ENCODE measurements at places on chromosomes 2 and 18.

DNA sequence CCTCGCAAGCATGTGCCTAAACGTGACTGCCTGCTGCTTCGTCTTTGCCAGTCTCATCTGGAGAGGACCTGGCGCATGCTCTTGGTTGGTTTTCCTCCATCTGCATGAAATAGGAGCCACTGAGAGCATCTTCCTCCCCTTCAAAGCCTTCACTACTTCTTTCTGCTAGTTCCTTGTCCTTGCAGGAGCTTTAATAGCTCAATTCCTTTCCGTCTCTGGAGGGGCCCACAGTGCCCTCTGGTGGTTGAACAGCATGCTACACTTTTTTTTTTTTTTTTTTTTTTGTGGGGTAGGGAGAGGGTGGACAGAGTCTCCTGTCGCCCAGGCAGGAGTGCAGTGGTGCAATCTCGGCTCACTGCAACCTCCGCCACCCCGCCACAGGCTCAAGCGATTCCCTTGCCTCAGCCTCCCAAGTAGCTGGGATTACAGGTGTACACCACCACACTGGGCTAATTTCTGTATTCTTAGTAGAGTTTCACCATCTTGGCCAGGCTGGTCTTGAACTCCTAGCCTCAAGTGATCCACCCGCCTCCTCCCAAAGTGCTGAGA is 59.6 kb downstream of the SP110 start:
- peak; percentile 72 for DNase-seq

GRCh38 chr2:227862227-227862740 is 9.1 kb upstream of the DAW1 start:
- peak; percentile 71 for DNase-seq

DNA sequence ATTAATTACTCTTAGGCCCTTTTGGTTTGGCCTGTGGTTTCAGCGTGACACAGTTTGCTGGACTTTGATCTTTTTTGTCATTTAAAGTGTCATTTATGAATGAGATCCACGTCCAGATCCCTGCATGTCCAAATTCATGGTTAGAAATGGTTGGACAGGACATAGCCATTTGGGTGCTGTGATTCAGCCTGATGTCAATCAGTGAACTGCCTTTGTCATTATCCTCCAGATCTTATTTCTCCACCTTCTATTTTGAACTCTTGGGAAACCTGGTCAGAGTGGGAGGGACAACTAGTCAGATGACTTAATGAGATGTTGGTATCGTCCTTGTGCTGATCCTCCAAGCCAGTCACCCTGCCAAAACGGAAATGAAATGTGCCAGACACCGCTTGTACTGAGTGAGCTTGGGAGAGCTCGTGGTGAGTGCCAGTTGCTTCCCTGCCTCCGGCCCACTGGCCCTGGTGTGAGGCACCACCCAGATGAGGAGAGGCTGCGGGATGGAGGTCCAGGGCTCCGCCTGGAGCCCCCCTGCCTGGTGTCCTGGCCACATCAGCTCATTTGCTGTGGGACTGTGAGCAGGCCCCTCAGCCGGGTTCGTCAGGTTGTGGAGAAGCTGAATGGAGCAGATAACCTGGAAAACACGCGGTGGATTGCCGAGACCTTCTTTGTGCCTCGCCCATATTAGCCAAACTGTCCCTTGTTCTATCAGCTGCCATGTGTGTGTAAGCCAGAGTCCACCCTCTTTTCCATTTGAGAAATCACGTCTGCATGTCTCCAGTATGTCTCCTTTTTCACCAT is 70.1 kb downstream of the DGKD start:
- DNase-seq: peak; percentile 38

- DNase-seq: no peak
Measured at GRCh38 chr18:54209471-54210180, 14.8 kb downstream of the MBD2 start.

GRCh38 chr2:238431456-238431855 is 4.7 kb downstream of the ASB1 start:
- no peak for DNase-seq

DNA sequence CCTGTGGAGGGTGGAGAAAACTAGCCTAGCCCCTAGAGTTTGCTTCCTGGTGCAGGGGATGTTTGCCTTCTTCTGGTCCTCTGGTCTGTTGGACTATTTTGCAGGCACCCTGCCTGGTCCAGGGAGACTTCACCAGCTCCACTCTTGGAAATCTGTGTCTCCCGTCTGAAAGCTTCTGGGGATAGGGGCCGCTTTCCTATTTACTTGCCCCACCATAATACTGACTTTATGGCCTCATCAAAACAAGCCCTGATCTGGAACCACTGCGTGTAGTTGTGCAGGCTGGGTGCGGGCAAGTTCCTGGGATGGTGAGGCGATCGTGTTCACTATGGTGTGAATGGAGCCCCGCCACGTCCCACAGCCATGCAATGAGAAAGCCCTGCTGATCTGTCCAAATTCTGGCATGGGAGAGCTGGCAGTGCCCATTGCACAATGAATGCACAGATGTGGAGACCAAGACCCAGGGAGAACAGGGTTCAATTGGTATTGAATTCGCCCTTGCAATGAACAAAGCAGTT is 74.3 kb downstream of the DDX1 start:
- DNase-seq: no peak

DNA sequence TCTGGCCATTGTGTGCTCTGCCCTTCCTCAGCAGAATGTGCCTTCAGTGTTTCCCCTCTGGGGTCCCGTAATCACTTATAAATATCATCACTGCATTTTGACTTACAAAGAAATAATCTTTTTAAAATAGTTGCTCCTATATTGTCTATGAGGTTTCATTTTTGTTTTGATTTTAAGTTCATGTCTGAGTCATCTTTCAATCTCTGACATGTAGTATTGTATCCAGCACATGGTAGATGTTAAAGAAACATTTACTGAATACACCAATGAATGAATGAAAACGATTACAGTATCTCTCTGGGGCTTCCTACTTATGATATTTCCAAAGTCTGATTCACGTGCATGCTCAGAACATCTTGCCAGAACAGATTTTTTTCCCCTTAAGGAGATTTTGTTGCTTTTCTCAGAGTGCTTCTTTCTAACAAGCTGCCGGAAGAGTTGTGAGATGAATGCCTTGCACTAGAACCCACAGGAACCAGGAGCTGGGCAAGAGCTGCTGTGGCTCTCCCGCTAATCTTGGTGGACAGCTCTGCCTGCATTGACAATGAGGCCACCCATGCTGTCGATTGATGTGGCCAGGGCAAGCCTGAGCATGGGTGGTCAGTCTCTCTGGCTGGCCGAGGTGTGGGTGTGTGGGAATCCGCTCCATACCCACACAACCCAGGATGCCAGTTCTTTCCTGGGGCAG is 199.4 kb downstream of the CYRIA start:
- DNase-seq: no peak

GRCh38 chr18:46031741-46032140 is 40.3 kb downstream of the PSTPIP2 start:
- no peak for DNase-seq

- no peak for DNase-seq
Measured at GRCh38 chr18:36692371-36692770, 136.4 kb downstream of the TPGS2 start.

DNA sequence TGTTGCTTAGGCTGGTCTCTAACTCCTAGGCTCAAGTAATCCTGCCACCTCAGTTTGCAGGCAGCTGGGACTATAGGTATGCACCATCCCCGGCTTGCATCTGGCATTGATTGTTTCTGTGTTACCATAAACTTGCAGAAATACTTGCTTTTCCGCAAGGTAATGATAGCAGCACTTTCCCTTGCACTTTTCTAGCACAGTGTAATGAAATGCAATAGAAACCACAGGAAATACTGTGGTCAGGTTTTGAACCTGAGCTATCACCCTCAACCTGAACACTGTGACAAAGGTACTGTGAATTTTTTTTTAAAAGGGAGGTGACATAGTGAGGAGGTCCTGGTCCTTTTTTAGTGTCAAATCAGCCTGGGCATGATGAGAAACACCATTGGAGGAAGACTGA is 38.3 kb downstream of the DHRS9 start:
- DNase-seq: peak; percentile 53

DNA sequence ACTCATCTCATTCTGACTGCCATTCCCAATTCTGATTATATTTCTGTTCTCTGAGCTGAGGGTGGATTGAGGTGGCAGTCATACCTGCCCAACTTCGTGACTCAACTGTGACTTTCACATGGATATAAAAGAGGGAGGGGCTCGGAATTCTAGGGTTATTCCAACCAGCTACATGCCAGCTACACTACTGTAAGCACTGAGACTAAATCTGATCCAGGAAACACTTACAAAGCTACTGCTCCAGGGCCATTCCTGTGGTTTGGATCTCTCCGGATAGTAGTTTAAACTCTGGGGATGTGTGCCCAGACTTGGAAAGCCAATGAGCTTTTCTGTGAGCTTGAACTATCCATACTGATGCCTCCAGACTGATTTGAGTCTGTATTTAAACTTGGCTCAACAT is 7.9 kb downstream of the MAP2 start:
- DNase-seq: peak; percentile 96

- no peak for DNase-seq
Measured at GRCh38 chr2:240795916-240796510, 24.0 kb downstream of the KIF1A start.

DNA sequence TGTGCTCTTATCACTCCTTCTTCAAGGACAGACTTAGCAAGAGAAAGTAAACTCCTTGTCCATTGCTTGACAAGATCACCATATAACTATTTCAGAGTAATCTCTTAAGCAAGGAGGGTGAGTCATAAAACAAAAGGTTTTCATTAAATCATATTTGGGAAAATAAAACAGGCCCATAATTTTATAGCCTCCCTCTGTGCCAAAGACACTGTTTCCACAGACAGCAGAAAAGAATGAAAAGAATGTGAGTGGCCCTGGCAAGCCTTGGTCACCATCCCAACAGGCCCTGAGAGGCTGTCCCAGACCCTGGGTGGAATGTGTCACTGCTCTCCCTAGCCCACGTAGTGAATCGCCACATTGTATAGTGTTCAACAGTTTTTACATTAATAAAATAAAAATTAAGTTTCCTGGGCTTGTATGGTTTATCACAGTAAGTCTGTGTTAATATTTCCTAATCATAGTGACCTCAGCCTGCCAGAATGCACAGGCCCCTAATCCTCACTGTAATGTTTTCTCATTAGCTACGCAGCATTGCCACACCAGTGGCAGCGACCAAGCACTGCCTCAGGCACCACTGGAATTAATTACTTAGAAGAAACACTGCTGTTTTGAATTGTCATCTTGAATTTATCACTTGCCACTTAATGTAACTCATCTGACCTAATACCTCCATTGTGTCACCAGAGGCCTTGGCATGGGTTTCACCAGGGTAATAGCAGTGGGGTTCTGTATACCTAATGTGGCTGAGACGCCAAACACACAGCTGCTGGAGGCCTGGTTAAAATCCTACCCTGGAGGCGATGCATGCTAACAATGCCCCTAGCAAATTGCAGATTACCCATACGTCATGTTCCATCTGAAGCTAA is 401.9 kb downstream of the LNPK start:
- peak; percentile 5 for DNase-seq

DNA sequence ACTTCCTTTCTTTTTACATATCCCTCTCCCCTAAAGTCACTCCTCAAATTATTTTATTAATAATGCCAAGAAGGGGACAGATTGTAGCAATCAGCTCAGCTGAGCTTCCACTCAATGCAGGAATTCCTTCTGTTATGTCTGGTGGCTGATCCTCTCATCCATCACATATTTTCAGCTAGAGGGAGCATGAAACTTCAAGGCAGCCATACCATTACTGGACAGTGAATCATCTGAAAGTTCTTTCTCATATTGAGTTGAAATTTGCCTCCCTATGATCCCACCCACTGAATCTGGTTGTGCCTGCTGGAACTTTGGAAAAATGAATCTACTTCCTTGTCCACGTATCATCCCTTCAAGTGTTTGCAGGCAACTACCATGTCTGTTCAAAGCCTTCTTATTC is 11.2 kb downstream of the ZNF385B start:
- DNase-seq: peak; percentile 49

- DNase-seq: no peak
Measured at GRCh38 chr2:139170406-139170805, 390.2 kb upstream of the NXPH2 start.

GRCh38 chr2:115739574-115739973 is 1297.1 kb downstream of the DPP10 start:
- DNase-seq: no peak

GRCh38 chr2:210503001-210503623 is 26.6 kb upstream of the LANCL1 start:
- DNase-seq: peak; percentile 72

- no peak for DNase-seq
Measured at GRCh38 chr2:72010647-72011369, 136.9 kb downstream of the CYP26B1 start.

GRCh38 chr2:95346738-95347671 is 49.9 kb downstream of the KCNIP3 start:
- DNase-seq: peak; percentile 8

DNA sequence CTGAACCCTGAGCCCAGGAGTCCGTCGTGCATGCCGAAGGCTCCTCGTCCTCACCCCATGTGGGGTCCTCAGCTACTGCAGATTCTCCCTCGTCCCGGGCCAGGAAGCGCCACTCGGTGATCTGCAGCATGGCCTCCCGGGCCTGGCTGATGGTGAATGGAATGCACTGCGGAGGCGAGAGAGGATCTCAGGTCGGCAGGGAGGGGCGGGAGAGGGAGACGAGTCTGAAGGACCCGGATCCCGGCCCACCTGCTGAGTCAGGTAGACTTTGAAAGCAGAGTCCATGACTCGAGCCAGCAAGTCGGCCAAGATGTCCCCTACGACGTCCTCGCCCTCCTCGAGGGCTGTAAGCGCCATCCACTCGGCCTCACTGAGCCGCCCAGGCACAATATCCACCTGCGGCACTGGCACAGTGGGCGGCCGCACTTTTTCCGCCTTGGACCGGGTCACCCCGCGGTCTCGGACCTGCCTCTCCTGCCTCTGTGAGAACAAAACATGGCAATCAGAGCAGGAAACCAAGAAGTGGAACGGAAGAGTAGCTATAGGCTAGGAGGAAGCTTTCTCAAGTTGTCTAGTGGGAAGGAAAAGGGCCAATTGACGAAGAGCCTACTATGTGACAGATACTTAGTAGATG is 5.5 kb downstream of the C2orf81 start:
- no peak for DNase-seq

GRCh38 chr18:74368901-74369705 is 53.5 kb downstream of the C18orf63 start:
- DNase-seq: no peak

DNA sequence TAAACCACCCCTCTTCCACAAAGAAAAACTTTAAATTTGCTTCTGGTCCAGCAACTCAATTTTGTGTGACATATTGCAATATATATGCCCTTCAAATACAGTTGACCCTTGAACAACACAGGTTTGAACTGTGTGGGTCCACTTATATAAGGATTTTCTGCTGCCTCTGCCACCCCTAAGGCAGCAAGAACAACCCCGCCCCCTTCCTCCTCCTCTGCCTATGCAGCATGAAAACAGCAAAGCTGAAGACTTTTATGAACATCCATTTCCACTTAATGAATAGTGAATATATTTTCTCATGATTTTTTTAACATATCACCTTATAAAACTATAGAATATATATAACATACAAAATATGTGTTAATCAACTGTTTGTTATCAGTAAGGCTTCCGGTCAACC is 58.3 kb downstream of the EML4 start:
- no peak for DNase-seq

GRCh38 chr2:196913691-196914090 is 12.8 kb downstream of the PGAP1 start:
- no peak for DNase-seq

- DNase-seq: peak; percentile 20
Measured at GRCh38 chr18:59690186-59690982, 6.8 kb downstream of the CCBE1 start.

GRCh38 chr18:77160515-77160914 is 27.9 kb upstream of the MBP start:
- no peak for DNase-seq
